ENCODE measurements at places on chromosomes 7 and 10.

- DNase-seq: no peak
Measured at GRCh38 chr7:80393786-80394185, 118.1 kb downstream of the GNAT3 start.

DNA sequence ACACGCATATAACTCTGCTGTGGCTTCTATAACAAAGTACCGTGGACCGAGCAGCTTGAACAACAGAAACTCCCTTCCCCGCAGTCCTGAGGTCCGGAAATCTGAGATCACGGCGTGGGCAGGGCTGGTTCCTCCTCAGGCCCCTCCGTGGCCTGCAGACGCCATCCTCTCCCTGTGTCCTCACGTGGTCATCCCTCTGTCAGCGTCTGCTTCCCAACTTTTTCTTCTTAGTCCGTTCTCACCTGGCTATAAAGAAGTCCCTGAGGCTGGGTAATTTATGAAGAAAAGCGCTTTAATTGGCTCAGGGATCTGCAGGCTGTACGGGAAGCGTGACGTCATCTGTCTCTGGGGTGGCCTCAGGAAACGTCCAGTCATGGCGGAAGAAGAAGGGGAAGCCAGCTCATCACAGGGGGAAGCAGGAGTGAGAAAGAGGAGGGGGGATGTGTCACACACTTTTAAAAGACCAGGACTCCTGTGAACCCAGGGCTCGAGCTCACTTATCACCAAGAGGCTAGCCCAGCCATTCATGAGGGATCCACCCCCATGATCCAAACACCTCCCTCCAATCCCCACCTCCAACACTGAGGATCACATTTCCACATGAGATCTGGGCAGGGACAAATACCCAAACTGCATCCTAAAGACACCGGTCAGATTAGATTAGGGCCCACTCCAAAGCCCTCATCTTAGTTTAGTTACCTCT lies 91.2 kb upstream of the INSIG1 start:
- DNase-seq: no peak

- no peak for DNase-seq
Measured at GRCh38 chr10:63605197-63605967, 84.2 kb downstream of the REEP3 start.

DNA sequence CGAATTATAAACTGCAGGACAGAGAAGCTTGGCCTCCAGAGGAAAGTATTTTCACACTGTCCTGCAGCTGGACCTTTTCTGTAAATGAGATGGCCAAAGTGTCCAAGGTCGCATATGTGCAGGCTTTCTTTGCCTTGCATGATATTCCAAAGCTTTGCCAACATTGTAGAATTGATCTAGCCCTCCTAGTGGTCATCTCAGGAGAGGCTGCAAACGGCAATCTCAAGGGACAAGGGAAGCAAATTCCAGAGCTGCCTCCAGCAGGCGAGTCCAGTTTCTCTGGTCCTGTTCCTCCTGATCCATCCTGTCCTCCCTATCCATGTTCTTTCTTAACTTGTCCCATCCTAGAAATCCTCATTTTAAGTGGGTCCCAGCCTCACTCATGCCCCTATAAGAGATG lies 373.4 kb upstream of the PCDH15 start:
- DNase-seq: no peak

DNA sequence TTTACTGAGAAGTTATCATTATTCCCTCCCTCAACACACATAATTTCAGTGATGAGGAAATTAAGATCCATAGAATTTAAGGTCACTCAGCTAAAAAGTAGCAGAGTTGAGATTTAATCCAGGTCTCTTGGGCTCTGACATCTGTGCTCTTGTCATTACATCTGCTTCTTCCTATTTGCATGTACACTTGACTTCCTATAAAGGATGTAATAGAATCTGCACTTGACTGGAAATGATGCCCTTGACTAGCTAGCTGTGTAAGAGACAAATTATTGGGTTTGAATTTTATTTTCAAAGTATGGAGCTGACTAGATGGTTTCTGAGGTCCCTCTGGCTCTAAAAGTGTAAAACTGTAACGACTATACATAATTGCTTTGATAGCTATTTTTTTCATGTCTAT lies 59.5 kb downstream of the AGK start:
- no peak for DNase-seq

GRCh38 chr7:28596245-28596935 lies 184.1 kb downstream of the CREB5 start:
- no peak for DNase-seq
